ENCODE measurements at places on chromosomes 2 and 18.

DNA sequence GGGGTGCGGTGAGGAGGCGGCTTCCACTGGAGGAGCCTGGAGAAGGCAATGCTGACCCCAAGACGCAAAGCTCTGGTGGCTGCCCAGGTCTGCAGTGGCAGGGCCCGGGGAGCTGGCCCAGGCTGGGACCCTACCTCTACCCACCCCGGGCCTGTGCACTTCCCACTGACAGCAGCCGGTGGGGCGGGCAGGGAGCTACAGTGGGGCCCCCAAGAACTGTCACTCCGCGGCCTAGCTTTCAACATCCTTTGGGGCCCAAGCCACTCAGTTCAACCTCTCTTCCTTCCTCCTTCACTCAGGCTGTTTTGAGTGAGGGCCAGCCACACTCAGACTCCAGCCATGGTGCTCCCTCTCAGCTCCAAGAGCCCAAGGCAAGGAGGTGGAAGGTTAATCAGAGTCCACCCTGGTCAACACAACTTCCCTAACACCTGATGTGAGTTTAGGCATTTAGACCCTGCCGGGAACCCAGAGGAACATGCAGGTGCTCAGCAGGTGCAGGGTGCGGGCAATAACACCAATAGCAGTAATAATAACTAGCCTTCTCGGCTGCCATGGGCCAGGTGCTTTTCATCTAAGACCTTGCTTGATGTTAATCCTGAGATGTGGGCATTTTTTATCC, 93.6 kb downstream of the ZFP36L2 start:
- no peak for DNase-seq

DNA sequence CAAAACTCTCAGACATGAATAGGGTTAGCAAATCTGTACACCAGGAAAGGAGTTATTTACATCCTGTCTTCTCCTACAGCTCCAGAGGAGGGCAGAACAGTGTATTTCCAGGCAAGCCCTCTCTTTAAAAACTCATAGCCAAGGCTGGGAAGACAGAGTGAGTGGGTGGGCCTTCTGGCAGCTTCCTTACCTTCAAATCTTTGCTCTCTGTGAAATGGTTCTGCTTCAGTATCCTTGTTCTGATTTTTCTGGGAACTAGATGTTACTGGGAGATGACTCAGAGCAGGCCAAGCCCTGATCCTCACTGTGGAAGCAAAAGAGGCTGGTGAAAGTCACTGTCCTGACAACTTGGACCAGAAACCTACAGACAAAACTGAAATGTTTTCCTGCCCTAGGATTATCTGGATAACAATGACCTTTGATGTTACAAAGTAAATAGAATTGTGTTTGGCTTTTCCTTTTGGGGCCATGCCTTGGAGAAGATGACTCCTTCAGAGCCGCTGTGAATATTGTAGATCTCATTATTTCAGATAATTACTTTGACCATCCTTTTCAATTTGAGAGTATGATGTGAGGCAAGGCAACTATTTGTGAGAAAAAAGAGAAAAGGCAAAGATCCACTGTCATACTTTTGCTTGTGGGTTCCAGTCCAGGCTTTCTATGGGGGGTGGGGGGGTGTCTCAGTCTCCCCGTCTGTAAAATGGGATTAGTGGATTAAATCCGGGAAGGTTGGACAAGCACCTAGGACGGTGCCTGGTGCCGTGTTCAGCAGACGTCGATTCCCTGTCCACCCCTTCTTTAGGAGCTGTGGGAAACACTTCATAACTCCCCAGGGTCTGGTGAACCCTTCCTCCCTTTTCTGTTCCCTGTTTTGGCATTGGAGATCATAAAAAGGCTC, 644 bp upstream of the QPCT start:
- DNase-seq: peak; percentile 43

GRCh38 chr2:240820607-240821428, 799 bp upstream of the KIF1A start:
- DNase-seq: peak; percentile 83

- no peak for DNase-seq
Observed at GRCh38 chr2:174902506-174903263, 102.5 kb downstream of the CHN1 start.

DNA sequence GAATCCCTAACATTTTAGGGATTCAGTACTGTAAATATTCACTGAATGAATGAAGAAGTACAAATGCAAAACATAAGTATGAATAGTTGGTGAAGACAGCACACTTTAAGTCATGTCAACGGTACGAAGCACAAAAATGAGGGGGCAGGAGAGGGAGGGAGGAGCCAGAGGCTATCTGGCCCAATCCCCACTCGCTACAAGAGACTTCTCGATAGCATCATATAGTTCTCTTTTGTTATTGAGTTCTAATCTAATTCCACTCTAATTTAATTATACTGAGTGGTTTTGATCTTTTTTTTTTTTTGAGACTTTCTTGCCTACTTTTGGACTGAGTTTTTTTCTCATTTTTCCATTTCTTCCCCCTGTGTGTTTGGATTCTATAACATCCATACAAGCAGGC, 152.2 kb upstream of the REV1 start:
- no peak for DNase-seq

GRCh38 chr2:127588241-127588640, 52.8 kb downstream of the MYO7B start:
- DNase-seq: no peak

DNA sequence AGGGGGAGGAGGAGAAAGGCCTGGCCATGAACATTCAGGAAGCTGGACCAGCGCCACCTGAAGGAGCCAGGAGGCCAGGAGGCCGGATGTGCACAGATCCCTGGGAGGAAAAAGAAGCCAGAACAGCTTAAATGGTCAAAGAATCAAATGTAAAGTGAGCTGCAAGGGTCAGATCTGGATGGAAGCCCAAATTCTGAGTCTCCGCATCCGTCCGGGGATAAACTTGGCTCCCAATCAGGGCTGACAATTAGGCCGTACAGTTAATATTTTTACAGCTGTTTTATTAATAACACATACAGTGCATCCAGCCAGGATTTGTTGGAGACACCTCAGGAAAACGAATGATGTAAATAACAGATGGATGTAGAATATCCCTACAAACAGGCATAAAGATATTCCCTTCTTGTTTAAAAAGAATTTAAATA, 495.1 kb upstream of the TCF4 start:
- DNase-seq: peak; percentile 29

DNA sequence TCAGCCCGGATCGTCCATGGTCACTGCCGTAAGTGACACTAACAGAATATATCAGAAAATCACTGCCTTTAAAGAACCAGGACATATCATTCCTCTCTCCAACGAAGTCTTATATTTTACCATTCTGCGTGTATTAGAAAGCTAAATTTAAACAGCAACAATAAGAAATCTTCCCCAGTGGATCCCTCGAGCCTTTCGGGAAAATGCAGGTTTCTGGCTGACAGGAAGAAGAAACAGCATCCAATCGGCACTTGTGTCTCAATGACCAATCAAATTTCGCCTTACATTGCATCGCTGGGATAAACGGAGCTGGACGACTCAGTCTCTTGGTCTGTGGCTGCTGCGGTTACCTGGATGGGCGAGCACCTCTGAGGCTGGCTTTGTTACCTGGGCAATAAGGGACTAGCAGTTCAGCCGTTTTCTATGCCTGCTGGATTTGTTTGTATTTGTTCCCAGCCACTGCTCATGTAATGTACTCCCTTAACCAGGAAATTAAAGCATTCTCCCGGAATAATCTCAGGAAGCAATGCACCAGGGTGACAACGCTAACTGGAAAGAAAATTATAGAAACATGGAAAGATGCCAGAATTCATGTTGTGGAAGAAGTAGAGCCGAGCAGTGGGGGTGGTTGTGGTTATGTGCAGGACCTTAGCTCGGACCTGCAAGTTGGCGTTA, at the start of gene DUSP19:
DUSP19 (plus strand) TSS at position 284 of the 675 bp plus-strand sequence; CDS start at position 471, 187 bp downstream.
- peak; percentile 97 for DNase-seq

DNA sequence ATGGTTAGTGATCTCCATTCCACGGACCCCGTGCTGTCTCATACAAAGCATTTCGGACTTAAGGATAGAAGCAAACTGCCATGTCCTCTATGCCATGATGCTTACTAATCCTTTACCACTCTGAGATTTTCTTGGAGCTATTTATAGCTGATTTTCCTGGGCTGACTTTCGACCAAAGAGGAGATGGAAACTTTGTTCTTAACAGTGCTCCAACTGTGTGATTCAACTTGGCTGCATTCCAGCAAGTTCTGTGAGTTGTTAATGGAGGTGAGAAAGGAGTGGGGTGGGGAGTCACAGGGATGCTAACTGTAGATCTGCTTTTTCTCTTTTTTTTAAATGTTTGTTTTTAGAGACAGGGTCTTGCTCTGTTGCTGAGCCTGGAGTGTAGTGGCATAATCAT, 45.5 kb upstream of the MSH2 start:
- no peak for DNase-seq

DNA sequence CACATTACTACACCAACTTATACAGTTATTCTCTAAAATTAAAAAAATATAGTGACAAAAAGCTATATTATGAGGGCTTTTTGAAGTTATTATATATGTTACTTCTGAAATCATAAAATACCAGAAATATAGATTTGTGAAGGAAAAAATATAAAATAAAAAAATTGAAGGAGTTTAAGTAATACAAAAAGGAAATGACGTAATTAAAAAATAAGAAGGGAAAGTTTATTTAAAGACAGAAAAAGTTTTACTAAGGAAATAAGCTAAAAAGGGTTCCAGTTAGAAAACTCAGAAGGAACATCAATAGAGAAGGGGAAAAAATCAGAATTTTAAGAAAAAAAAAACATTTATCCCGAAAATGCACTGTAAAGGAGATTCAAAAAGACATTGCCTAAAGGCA, 697.1 kb downstream of the MBD2 start:
- no peak for DNase-seq

GRCh38 chr2:127887082-127887775, 1.5 kb upstream of the AMMECR1L start:
- no peak for DNase-seq

DNA sequence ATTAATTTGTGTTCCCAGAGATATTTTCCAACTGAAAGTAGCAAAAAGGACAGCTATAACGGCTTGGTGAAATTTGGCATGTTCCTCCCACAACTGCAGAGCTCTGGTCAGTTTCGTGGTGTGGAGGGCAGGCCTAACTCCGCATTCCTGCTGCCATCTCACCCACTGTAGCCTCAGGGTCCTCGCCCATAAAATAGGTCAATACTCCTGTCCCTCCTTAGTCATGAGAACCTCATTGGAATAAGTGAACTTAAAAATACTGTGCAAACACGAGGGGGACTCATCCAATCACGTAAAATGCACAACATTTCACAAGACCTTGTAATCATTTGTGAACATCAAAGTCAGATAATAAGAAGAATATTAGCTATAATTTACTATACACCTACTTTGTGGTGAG, 143.5 kb upstream of the NCKAP5 start:
- DNase-seq: no peak

GRCh38 chr2:240453461-240454105, 18.1 kb downstream of the GPC1 start:
- DNase-seq: peak; percentile 48

DNA sequence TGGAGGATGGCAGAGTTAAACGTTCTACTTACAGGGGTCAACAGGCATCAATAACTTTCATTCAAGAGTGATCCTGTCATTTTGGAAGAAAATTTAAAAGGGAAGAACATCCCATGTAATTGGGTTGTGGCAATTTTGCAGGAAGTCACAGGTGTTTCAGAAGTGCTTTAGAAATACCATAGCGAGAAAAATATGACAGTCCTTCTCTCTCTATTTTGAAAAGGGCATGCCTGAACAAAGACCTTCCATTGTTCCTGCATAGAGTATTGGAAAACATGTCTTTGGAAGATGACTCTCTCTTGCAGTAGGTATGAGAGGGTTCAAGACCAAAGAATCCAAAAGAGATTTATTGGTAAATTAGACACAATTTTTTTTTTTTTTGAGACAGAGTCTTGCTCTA, 81.8 kb upstream of the SERTAD2 start:
- DNase-seq: no peak

DNA sequence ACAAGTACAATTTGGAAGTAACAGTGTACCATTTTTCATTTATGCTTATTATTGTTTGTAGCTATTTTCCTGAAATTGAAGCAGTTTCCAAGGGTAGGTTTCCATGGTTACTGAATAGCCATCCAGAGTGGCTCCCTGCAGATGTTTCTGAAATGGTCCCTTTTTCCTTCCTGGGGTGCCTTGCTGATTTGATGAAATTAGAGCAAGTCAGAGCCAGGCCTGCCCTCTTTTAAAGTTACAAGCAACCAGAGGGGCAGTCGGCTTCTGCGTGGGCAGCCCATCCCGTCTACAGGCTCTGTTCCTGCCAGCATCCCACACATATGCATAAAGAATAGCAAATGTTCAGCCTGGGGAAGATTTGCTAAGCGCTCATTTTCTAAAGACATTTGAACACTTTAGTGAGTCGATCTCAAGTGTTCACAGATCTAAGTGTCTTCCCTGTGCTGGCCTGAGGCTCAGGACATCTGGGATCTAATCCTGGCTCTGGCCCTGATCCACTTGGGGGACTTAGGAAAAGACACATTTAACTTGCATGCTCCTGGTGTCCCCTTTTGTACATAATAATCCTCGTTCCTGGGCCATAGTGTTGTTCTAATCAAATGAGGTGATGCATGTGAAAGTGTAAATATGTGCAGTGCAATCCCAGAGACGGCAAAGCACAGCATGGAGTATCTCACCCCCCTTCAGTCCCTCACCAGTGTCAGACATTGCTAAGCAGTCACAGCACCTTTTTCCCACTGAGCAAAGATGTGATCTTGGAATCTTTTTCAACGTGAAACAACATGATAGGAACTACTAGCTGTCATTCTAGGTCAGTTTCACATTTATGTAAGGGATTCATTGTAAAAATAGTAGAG, 92.2 kb downstream of the STPG4 start:
- DNase-seq: no peak

- DNase-seq: no peak
Observed at GRCh38 chr2:215427585-215427984, 8.3 kb downstream of the FN1 start.

GRCh38 chr2:101223814-101224231, 28.9 kb upstream of the CNOT11 start:
- no peak for DNase-seq

GRCh38 chr2:30356776-30357175, 90.3 kb upstream of the LCLAT1 start:
- no peak for DNase-seq

- DNase-seq: peak; percentile 76
Observed at GRCh38 chr2:217551252-217551899, 451.4 kb downstream of the TNS1 start.

DNA sequence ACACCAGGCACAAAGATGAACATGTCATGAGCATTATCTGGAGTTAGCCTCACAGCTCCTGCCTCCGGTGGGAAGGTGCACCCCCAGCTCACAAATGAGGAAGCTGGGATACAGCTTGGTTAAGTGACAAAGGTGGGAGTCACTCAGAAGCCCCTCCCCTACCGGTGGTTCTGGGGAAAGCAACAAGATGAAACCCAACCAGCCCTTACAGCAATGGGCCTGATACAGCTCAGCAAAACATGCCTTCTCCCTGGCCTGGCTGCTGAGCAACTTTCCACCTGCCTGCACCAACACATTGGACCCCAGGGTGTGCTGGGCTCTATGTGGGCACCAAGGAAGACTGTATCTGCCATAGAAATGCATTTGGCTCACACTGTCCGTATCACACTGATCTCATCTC, 113.2 kb downstream of the GYPC start:
- DNase-seq: no peak

- peak; percentile 58 for DNase-seq
Observed at GRCh38 chr2:106269591-106270291, 75.6 kb upstream of the UXS1 start.

- DNase-seq: no peak
Observed at GRCh38 chr18:8751692-8752091, 46.3 kb downstream of the MTCL1 start.

Measured in GM23338 (cell line).